Psoas muscle (tissue), 8 donors: ENCODE measurements at places on chromosomes 3 and 15. TPM values are rescaled to one million over a fixed set of nuclear protein-coding genes. Genes with fewer than 3 reads are reported as not detected.

Gene CBLB
- polyA plus RNA-seq = 4.2 TPM

Gene TTLL13
- polyA plus RNA-seq = 0.13 TPM

Gene RAD54L2
- 2.1 TPM for polyA plus RNA-seq

- H3K4me1 ChIP-seq = peaks cover 18% of the 10 kb centered on the region
- H3K36me3 ChIP-seq = no peaks in the 10 kb centered on the region
- no peak for DNase-seq
- H3K27me3 ChIP-seq = no peaks in the 10 kb centered on the region
These were observed 129.6 kb downstream of the FMN1 start for GRCh38 chr15:33064878-33065277.

DNA sequence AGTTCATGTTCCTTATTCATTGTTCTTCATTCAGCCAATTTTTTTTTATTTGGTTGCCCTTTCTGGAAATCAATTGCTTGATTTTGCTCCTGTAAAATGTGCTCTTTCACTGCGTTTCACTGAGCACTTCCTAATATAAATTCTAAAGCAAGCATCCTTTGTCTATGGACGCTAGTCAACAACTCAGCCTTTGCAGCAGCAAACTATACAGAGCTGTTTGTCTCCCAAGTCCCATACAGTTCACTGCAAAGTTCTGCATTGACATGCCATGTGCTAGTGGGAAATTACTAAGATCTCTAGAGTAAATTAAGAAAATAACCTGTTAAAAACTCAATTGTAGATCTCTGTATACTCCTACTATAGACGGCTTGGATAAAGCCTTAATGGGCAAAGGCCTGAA, 130.1 kb upstream of the BHLHE40 start:
- H3K4me3 ChIP-seq = no peak overlapping the region
- H3K36me3 ChIP-seq = no peaks in the 10 kb centered on the region
- H3K4me1 ChIP-seq = peaks cover 8% of the 10 kb centered on the region

DNA sequence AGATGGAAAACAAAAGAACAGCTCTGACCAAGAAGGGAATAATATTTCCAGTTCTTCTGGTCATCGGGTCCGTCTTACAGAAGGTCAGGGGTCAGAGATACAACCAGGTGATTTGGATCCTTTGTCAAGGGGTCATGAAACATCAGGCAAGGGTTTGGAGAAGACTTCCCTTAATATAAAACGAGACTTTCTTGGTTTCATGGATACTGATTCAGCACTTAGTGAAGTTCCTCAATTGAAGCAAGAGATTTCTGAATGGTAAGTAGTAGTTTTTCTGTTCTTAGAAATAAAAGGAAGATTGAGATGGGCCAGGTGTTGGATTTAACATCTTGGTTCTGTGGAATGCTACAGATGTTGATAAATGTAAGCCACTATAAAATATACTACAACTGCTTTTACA, 9.5 kb downstream of the MGA start:
- no peaks in the 10 kb centered on the region for H3K36me3 ChIP-seq

DNA sequence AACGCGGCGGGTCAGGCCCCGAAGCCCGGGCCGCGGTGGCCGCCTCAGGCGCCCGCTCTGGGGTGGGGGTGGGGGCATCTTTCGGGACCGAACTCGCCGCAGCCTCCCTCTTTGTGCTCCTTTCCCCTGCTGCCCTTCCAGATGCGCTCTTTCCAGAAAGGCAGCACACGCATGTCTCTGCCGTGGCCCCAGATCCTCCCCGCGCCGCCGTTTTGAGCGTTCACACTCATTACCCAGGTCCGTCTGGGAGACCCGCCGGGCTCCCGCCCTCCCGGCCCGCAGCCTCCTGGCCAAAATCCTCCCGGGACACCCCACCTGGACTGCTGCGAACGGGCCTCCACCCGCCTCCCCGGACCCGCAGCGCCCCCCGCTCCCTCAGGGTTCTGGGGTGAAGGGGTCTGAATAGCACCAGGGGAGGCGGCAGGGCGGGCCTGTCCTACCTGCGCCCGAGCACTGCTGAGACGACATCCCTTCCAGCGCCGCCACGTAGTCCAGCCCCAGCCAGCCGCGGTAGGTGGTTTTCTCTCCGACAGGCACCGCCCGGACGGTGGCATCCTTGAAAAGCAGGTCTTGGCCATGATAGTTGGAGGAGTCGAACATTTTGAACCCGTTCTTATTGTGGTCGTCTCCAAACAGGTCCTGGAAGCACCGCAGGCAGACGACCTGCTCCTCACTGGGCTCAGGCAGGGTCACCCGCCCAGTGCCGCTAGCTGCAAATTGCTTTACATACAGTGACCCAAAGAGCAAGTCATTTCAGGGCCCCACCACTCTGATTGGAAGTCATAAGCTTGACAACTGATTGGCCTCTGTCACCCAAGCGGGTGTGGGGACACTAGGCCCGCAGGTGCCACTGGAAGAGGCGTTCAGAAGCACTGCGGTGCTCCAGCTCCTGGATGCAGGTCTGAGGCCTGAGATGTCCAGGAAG, 25.9 kb downstream of the MELTF start:
- peak overlapping the region; percentile 75 for H3K4me3 ChIP-seq
- DNase-seq = peak; percentile 56
- no peaks in the 10 kb centered on the region for H3K4me1 ChIP-seq
- H3K27me3 ChIP-seq = no peaks in the 10 kb centered on the region
- H3K36me3 ChIP-seq = no peaks in the 10 kb centered on the region

DNA sequence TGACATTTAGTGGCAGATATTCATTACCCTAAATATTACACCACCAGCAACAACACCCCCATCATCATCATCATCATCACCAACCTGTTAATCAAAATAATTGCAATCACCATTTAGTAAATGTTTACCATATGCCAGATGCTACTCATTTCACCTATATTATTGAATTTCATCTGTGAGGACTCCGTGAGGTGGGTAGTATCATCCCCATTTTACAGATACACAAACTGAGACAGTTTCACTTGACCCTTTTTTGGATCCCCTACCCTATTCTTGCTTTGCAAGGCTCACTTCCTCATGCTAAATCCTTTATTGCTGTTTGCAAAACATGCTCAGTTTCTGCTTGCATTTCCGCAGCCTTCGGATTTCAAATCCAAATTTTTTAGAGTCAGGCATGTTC, 18.3 kb upstream of the DET1 start:
- H3K4me1 ChIP-seq = no peaks in the 10 kb centered on the region
- H3K36me3 ChIP-seq = no peaks in the 10 kb centered on the region
- H3K4me3 ChIP-seq = no peak overlapping the region
- H3K27me3 ChIP-seq = no peaks in the 10 kb centered on the region

DNA sequence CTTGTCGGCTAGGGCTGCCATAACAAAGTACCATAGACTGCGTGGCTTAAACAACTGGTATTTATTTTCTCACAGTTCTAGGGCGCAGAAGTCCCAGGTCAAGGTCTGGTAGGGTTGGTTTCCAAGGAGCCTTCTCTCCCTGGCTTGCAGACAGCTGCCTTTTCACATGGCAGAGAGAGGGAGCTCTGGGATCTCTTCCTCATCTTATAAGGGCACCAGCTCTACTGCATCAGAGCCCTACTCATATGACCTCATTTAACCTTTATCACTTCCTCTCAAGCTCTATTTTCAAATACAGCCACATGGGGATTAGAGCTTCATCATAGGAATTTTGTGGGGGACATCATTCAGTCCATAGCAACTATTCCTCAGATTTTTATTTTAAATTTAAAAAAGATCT, 17.6 kb upstream of the PAQR9 start:
- no peak for DNase-seq

DNA sequence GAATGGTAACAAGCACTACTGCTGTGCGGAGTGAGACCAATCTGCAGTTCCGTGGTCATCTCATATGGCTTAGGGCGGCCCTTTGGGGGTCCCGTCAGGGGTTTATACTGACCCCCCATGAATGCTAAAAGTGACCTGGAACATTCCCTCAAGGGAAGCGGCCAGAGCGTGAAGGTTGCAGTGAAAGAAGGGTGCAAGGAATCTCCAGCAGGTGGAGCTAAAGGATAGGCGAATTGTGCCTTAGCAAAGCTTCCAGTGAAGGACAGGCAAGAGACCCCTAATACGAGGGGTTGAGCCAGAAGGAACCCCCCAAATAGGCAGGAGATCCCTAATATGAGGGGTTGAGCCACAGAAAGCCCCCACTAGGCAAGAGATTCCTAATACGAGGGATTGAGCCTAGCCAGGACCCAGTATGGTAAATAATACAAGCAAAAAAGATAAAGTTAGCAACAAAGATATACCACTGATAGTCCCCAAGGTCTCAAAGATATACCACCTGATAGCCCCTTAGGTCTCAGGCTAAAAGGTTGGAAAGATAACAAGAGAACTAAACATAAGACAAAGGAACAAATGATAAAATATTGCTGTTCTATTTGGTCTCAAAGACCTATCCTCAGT, 32.8 kb downstream of the ZNF589 start:
- H3K36me3 ChIP-seq = peaks cover 12% of the 10 kb centered on the region
- no peaks in the 10 kb centered on the region for H3K27me3 ChIP-seq
- no peak overlapping the region for H3K27ac ChIP-seq
- H3K4me3 ChIP-seq = no peak overlapping the region

- no peak overlapping the region for H3K4me3 ChIP-seq
- H3K27ac ChIP-seq = no peak overlapping the region
- DNase-seq = no peak
- H3K36me3 ChIP-seq = no peaks in the 10 kb centered on the region
- H3K4me1 ChIP-seq = no peaks in the 10 kb centered on the region
These were observed 39.0 kb downstream of the STRIT1 start for GRCh38 chr3:155254445-155254844.

GRCh38 chr3:70824773-70825172, 512.3 kb upstream of the MDFIC2 start:
- DNase-seq = peak; percentile 13
- H3K4me3 ChIP-seq = no peak overlapping the region
- no peaks in the 10 kb centered on the region for H3K27me3 ChIP-seq

- H3K27ac ChIP-seq = no peak overlapping the region
- no peak for DNase-seq
- H3K36me3 ChIP-seq = peaks cover 3% of the 10 kb centered on the region
- no peak overlapping the region for H3K4me3 ChIP-seq
- no peaks in the 10 kb centered on the region for H3K4me1 ChIP-seq
- H3K27me3 ChIP-seq = no peaks in the 10 kb centered on the region
These were observed 17.0 kb downstream of the TOPBP1 start for GRCh38 chr3:133644768-133645167.

DNA sequence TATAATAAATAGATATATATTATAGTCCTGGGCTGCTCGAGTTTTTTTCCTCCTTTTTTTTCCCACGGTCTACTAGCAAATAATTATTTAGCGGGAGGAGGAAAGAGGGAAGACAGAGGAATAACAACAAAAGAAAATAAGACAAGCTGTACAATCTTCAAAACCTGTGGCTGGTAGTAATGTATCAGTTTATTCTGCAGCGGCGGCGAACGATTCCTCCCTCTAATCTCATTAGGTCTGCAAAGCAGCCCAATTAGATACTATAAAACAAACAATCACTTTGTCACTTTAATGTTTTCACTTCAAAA, 390 bp upstream of the TLE3 start:
- peaks cover 54% of the 10 kb centered on the region for H3K4me1 ChIP-seq
- H3K27me3 ChIP-seq = no peaks in the 10 kb centered on the region
- peak overlapping the region; percentile 97 for H3K27ac ChIP-seq

DNA sequence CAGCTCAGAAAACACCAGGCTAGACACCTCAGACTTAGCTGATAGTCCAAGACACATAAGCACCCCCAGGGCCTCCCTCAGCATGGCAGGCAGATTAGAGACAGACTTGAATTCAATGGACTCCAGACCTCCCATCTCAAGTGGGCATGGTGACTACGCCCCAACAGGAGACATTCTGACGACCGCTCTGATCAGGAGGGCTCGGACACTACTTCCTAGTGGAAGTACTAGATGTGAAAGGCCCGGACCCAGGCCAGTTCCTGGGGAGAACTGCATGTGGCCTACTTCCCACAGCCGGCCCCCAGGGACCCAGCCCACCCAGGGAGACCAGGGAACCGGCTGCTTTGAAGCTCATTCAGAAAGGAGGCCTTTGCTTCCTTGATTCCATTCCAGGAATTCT, 16.9 kb downstream of the POC1A start:
- no peak overlapping the region for H3K4me3 ChIP-seq
- H3K36me3 ChIP-seq = no peaks in the 10 kb centered on the region
- no peaks in the 10 kb centered on the region for H3K27me3 ChIP-seq
- DNase-seq = no peak
- no peak overlapping the region for H3K27ac ChIP-seq

- no peaks in the 10 kb centered on the region for H3K36me3 ChIP-seq
- no peaks in the 10 kb centered on the region for H3K4me1 ChIP-seq
- H3K4me3 ChIP-seq = no peak overlapping the region
These were observed 41.5 kb upstream of the TOP2B start for GRCh38 chr3:25706213-25706612.

DNA sequence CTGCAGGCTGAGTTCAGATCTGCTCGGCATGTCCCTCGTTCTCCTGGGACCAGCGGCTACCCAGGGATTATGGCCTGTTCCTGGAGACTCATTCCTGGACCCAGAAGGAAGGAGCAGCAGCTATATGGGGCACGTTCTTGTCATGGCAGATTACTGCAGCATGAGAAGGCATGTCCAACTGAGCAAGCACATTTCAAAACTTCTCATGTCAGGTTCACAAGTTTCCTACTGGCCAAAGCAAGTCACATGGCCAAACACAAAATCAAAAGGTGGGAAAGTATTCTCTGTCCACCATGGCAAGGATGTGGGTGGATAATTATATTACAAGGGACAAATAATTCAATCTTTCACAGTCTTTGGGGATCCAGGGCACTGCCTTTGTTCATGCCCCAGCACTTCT, 71.9 kb upstream of the C15orf39 start:
- no peak overlapping the region for H3K4me3 ChIP-seq
- no peak overlapping the region for H3K27ac ChIP-seq
- H3K36me3 ChIP-seq = no peaks in the 10 kb centered on the region
- no peaks in the 10 kb centered on the region for H3K4me1 ChIP-seq
- no peak for DNase-seq
